ENCODE measurements at places on chromosomes 12 and 14.

DNA sequence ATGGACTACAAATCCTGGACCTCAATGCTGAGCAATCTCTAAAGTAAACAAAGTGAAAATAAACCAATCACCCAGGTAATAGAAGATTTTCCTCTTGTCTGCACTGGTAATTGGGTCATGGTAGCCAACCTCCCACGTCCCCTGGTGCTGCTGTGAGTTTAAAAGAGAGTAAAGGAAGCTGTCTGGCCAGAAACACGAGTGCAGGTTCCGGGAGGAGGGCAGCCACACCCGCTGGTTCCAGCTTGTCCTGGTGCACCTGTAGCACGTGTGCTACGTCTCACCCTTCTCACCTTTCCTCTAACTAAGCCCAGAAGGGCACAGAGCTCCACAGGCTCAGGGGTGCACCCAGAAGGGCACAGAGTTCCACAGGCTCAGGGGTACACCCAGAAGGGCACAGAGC, 5.4 kb downstream of the CRACR2A start:
- no peak for DNase-seq

DNA sequence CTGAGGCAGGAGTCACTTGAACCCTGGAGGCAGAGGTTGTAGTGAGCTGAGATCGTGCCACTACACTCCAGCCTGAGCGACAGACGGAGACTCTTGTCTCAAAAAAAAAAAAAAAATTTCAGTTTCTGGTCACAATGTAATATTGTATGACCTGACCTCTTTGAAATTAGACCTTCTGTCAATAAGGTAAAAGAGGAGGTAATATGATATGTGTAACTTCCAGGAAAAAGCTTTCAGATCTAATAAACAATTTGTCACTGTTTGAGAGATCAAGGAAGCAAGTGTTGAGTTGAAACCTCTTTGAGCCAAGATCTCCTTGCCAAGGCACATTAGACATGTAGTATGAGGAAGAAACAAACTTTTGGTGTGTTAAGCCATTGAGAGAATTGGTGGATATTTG, 101.7 kb upstream of the ATF7IP start:
- no peak for DNase-seq

DNA sequence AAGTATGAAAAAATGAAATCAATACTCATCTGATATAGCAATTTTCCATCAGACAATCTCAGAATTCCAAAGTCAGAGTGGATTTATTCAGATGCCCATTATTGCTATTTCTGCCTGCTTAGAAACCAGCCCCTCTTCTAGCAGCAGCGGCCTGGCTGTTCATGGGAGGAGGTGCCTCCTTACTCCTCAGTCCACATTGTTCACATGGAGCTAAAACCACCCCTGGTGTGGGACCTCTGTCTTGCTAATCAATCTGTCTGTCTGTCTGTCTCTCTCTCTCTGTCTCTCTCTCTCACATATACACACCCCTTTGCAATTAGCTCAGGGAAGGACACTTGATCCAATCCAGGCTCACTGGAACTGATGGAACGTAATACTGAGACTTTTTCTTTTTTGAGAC, 176.1 kb downstream of the APAF1 start:
- no peak for DNase-seq

DNA sequence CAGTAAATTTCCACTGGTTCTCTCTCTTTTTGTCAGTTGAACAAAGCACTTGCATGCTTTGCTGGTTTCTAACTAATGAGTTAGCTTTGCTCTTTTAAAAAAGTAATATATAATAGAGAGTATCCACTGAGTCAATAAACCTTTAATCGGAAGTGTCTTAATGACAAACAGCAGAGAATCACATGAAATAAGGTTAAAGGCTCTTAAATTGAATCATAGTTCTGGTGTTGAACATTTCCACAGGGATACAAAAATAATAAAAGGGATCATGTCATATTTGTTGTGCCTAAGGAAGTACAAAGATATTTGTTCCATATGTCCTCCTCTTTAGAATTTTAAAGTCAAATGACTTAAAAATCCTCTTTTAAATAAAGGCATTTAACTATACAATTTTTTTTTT, 362.6 kb downstream of the LRIG3 start:
- no peak for DNase-seq

DNA sequence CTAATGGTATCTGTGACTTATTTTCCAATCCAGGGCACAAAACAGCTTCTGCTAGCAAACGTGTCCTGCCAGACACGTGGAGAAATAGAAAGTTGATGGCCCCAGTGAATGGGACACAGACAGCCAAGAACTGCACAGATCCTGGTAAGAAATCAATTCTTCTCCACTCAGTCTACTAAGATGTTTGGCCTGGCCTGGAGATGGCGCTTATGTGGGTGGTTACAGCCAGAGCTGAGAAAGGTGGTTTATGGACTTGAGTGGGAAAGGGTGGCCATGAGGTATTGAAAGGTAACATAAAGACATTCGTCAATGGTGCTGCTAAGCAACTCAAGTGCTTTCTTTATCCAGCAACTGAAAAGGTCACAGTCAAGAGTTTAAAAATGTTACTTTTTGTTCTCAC, 2.9 kb downstream of the SLC24A4 start:
- DNase-seq: no peak

GRCh38 chr12:11578461-11578993, 70.9 kb upstream of the ETV6 start:
- DNase-seq: no peak

DNA sequence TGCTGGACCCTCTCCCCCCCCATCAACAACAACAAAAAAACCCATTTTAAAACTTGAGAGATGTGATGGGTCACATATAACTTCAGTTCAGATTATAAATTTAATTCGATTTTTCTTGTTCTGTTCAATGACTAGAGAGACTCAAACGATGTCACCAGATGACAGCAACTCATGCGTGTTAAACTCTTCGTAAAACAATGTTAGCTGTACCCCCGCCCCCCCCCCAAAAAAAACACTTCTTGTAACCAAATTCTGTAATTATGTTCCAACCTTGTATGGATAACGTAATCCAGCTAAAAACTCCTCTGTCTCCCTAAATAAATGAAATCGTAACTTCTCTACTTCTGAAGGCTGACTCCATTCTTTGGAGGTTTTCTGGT, 614 bp upstream of the NACA start:
- no peak for DNase-seq

GRCh38 chr14:22384167-22384549, 204.9 kb downstream of the DAD1 start:
- no peak for DNase-seq

All from femur (tissue), 1 donor.